Stimulated activated CD8-positive, alpha-beta memory T cell treated with anti-CD3 and anti-CD28 coated beads, Interleukin-12 subunit alpha, Interleukin-12 subunit beta, amount 100 ng/mL, for 1 hour (primary cell): ENCODE measurements at places on chromosomes 2 and 18.

- no peak for DNase-seq
Measured at GRCh38 chr2:225103737-225104141, 61.5 kb upstream of the DOCK10 start.

- DNase-seq, result no peak
Measured at GRCh38 chr2:147294825-147295392, 549.9 kb upstream of the ACVR2A start.

DNA sequence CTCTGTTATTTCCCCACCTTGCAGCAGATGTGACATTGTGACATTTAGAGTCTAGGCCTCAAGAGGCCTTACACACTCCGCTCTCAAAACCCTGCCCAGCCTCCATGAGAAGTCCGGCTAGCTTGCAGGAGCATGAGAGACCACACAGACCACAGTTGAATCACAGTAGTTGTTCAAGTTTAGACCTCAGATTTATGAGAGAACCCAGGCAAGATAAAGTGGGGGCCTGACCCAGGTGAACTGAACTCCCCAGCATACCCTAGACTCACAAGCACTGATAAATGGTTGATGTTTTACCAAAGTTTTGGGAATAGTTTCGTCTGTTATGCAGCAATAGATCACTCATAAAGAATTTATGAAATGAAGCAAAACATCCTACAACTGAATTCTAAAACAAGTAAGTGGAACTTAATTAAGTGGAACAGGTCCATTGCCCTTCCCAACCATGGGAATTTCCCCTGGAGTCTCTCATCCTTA lies 4.7 kb upstream of the STAT1 start:
- no peak for DNase-seq

GRCh38 chr2:188345020-188345419 lies 53.3 kb downstream of the GULP1 start:
- DNase-seq, result no peak

GRCh38 chr2:242053921-242054320 lies 184.4 kb downstream of the RTP5 start:
- DNase-seq, result no peak

GRCh38 chr2:170019060-170019805 lies 158.7 kb upstream of the MYO3B start:
- no peak for DNase-seq

DNA sequence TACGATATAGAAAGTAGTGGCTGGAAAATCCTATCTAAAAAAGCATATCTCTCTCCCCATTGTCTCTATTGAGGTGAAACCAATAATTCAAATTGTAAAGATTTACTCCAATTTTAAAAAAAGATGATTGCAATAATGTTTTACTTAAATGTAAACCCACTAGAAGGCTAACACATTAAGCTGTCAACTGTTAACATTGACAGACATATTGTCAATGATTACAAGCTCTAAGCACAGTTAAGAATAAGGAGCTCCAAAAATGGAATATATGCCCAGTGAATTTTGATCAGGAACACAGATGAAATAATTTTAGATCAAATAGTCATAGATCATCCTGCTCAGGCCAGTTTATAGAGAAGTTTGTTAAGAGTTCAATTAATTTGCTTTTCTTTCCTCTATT lies 123.6 kb upstream of the NETO1 start:
- DNase-seq, result no peak

- DNase-seq, result no peak
Measured at GRCh38 chr2:117835990-117836760, 21.7 kb downstream of the DDX18 start.

GRCh38 chr2:25380586-25381375 lies 39.1 kb upstream of the DNMT3A start:
- no peak for DNase-seq

DNA sequence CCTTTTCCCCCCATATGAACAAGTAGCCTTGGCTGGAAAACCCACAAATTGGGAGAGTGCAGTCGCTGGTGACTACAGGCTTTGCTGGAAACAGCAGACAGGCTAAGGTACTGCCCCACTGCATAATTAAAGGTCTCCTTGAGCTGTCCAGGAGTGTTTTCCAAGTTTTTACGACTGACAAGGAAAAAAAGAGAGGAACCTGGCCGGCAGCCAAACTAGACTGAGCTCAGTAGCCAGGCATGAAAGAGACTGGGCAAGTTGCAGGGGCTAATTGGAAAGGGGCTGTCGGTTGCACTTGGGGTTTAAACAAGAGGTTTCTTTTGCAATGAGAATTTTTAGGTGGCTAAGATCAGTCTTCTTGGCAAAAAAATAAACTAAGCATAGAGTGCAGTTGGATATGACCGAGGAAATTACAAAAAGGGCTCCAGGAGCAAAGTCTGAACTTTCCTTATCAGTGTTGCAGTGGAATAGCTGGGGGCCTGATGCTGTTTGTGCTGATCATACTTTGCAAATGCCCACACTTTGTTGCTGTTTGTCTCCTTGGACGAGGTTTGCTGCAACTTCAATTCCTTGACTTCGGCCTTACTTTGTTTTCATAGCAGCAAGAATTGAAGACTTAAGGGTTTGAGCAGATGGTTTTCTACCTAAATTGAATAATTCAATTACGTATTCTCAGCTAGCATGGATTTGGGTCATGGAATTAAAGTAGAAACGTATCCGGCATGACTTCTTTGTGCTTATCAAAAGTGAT lies 2.1 kb downstream of the GULP1 start:
- no peak for DNase-seq

- DNase-seq, result no peak
Measured at GRCh38 chr2:173050684-173051083, 25.0 kb upstream of the MAP3K20 start.

DNA sequence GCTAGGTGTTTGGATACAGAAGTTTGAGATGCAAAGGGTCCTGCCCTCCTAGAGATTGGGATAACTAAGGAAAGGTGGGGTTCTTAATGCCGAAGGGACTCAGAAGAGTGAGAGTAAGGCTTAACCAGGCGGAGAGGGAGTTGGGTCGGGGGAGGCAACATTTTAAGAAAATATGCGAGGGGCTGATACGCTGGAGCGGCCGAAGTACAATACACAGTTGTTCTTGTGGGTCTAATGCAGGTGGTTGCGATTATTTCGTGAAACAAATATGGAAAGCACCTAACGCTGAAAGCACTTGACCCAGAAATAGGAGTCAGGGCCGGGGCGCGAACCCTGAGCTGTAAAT lies 344 bp upstream of the MRPL33 start:
- DNase-seq, result no peak

DNA sequence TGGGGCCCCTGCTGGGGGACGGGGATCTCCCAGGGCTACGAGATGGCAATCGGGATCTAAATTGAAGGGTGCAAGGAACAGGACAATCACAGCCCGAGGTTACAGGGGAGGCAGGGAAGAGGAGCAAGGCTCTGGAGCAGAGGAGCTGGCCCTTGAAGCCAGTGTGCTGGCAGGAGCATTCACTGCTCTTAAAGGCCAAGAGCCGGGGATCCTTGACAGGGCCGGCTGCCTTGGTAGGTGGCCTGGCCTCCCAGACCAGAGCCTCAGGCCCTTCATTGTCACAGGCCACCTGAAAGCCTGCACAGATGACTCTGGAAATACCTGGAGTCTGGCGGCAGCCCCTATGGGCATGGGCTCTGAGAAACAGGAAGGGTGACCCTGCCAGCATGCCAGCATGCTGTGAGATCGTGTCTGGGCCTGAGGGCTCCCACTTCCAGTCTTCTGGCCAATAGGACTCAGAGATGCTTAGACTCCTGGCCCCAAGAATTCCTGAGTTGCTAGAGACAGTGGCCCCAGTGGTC lies 38.7 kb downstream of the PDIA6 start:
- no peak for DNase-seq

DNA sequence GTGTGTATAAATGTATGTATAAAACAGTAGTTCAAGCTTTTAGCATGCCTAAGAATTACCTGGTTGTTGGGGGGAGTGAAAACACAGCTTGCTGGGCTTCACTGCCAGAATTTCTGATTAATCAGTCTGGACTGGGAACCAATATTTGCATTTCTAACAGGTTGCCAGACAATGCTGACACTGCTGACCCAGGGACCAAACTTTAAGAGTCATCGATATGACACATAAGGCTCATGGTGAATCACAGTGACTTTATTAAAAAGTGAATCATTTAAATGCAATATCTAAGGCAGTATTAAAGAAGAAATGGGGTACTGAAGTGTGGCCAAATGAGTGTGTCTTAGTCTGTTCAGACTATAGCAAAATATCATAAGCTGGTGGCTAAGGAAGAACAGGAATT lies 195.9 kb upstream of the DTNA start:
- DNase-seq, result no peak

GRCh38 chr2:95530734-95531133 lies 46.2 kb upstream of the TRIM43B start:
- DNase-seq, result no peak

GRCh38 chr2:45823723-45824206 lies 172.3 kb downstream of the PRKCE start:
- DNase-seq, result no peak

GRCh38 chr2:120807751-120808150 lies 72.1 kb downstream of the GLI2 start:
- no peak for DNase-seq

DNA sequence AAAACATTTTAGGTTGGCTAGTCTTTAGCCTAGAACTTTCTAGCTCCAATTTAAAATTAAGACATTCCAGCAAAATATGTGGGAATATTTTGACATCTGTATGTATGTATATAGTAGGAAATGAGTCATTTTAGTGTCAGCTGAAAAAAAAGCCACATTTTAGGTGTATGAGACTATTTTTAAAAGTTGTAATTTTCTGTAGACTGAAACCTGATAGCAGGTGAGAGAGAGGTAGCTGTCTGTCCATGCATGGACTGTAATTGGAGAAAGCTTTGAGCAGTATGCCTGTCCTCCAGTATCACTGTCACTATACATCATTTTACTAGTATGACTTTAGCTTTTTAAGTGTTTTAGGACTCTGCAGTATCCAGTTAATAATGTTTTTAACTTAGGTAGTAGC lies 26.1 kb upstream of the PPP1R1C start:
- no peak for DNase-seq

- no peak for DNase-seq
Measured at GRCh38 chr2:12881952-12882351, 165.2 kb downstream of the TRIB2 start.

DNA sequence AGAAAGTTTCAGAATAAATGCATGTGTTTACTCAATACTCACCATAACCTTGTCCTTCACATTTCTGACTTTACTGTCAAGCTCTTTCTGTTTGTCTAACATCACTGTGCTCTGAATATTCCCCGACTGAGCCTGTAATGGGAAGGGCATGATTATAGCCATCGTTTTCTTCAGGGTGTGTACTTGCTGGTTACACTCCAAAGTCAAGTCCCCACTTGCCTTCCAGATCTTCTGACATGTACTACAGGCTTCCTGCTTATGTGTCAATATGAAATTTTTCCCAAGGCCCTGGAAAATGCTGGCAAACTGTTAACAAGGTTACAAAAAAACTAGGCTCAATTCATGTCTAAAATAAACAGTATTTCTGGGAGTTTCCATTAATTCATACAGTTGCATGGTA lies 12.9 kb downstream of the STAT1 start:
- no peak for DNase-seq

DNA sequence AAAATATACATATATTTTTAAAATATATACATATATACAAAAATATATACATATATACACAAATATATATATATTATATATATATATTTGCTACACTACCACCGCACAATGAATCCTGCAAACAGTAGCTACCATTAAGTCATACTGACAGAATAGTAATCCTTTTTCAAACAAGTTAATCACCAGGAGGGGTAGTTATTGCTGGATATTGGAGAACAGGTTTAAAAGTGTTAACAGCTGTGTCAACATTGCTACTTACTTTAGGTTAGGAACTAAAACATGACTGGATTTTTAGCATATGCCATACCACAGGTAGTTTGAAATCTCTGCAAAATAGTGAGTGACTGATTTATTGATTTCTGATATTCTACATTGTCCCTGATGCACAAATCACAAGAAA lies 529.1 kb upstream of the CDH7 start:
- DNase-seq, result no peak

DNA sequence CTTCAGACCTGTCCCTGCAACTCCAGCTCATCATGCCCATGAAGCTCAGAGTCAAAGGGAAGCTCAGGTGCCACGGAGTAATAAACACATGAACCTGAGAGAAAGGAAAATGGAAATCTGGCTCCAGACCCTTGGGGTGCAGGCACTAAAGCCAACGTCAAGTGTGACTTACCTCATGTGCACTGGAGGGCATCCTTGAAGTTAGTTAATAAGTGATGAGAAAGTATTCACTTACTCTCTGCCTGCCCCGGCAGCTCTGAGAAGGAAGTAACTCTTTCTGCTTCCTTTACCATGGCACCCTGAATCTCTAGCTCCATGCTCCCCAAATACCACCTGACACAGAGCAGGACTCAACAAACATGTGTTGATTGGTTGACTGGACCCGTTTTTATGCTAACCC lies 21.4 kb upstream of the AGAP1 start:
- no peak for DNase-seq

GRCh38 chr2:68565858-68566257 lies 77.5 kb upstream of the PROKR1 start:
- no peak for DNase-seq

GRCh38 chr2:136085453-136086209 lies 32.3 kb downstream of the CXCR4 start:
- DNase-seq, result no peak

DNA sequence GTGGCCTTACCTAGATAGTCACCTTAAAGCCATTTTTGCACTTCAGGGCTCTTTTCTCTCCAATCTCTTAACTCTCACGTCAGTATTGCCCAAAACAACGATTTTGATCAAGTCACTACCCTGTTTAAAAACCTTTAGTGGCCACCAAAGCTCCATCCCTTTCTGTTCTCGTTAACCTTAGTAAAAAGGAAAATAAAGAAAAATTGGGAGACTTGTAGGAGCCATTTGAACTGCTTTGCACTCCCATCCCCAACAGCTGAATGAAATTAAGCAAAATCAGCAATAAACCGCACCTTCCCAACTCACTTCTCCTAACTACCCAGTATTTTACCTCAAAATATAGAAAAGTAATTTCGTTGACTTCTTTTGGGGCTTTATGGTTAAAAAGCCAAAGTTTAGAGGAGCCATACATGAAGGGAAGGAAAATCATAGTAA lies 686 bp upstream of the ARL5A start:
- no peak for DNase-seq

DNA sequence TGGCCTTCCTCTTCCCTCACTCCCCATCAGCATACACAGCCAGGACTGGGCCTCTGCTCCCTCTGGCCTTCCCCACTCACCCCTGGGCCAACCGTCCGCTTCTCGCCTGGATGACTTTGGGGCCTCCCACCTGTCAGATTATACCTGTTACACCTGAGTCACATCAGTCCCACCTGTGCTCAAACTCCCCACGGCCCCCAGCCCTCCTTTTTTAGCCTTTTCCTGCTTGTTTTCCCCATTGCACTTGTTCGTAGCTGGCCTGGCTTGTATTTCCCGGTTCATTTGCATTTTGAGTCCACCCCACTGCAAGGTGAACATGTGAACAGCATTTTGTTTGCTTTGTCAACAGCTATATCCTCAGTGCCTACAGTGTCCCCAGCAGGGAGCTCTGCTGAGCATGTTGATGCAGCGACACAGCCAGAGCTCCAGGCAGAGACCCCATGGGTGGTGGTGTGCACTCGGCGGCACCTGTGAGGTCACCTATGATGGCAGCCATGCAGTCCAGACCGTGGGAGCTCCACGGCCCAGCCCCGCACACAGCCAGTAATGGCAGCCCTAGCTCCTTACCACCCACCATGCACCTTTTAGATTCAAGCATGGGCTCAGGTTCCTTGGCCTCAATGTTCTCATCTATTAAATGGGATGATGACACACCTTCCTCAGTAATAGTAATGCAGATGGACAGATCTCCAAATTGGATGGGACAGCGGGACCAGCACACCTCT lies 276.4 kb upstream of the HS6ST1 start:
- no peak for DNase-seq

GRCh38 chr2:48424356-48424755 lies 105.6 kb upstream of the STON1 start:
- no peak for DNase-seq
